Activated naive CD4-positive, alpha-beta T cell (primary cell): ENCODE measurements at places on chromosomes 12 and 14.

DNA sequence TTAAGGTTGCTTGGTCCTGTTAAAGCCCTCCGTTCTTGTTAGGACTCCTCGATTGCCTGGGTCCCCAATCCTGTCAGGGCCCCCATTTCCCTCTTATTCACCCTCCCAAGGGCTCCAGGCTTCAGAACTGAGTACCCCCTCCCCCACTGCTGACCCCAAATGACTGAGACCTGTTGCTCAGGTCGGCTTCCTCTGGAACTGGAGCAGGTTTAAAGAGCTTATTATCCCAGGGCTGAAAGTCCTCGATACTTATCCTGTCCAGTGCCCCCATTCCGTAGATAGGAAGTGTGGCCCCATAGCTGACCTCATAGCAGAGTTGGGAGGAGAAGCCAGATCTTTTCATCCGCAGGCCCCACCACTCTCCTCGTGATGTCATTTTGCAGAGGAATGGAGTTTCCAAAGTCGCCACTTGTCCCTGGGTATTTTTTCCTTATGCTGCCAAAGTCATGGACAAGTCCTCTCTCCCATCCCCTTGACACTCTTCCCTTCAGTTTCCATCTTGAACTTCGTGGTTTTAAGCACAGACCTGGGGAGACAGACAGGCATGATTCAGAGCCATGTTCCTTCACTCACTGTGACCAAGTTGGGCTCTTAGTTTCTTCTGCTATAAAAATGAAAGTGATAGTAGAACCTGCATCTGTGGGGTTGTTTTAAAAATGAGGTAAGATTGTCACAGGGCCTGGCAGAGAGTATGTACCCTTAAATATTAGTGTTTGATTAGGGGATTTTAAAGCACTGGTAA, 1.2 kb downstream of the USP30 start:
- no peak for DNase-seq

DNA sequence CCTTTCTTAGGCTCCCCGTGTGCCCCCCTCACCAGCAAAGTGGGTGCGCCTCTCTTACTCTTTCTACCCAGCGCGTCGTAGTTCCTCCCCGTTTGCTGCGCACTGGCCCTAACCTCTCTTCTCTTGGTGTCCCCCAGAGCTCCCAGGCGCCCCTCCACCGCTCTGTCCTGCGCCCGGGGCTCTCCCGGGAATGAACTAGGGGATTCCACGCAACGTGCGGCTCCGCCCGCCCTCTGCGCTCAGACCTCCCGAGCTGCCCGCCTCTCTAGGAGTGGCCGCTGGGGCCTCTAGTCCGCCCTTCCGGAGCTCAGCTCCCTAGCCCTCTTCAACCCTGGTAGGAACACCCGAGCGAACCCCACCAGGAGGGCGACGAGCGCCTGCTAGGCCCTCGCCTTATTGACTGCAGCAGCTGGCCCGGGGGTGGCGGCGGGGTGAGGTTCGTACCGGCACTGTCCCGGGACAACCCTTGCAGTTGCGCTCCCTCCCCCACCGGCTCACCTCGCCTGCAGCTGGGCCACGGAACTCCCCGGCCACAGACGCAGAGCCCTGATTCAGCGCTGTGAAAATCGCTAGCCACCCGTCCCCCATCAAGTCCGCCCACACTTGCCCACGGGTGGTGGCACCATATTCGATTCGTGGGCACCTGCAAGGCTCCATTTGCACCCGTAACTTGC, 1.3 kb downstream of the TMEM233 start:
- no peak for DNase-seq

GRCh38 chr14:64880221-64881121, 764 bp upstream of the SPTB start:
- peak; percentile 13 for DNase-seq

DNA sequence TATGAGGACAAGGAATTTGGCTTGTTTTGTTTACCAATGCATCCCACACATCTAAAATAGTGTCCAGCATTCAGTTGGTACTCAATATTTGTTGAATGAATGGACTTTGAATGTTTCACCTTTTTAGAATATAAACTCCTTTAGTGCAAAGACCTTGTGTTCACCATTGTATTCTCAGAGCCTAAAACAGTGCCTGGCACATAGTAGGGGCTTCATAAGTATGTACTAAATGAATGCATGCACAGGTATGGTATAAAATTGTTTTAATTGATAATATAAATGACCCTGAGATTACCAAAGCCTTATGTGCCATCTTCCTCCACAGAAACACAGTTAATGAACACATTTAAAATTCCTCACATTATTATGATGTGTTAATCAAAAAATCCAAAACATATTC, 5.0 kb upstream of the NFYB start:
- DNase-seq = no peak

DNA sequence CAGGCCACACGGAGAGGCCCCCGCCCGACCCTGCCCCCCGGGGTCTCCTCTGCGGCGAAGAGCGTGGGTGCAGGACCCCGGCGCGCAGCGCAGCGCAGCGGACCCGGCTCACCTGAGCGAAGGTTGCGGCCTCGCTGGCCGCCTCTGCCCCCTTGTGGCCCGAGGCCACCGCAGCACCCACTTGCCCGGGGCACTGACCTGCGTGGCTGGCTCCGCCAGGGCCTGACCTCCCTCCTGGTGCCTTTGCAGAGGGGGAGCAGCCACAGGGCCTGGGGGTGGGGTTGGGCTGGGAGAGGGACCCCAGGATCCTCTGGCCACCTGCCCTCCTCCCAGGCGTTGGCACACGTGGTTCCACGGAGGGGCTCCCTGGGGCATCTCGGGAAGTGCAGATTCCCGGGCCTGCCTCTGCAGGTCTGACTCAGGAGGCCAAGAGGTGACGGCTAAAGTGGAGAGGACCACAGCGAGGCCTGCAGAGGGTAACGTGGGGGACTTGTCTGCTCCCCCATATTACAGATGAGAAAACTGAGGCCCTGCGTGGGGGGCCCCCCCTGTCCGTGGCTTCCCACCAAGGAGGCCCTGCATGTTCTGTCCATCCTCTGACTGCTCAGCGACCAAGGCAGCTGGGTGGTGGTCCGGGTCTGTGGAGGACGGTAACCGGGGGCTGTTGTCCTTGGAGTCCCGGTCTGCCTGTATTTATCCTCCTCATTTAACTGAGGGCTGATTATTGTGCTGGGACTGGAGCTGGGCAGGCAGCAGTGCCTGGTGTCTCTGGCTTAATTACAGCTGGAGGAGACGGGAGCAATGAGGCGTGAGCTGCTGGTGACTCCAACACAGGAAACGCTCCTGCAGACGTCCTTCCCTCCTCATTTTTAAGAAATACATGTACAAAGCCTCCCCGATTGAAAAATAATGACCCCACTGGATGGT, 67.9 kb upstream of the BEGAIN start:
- DNase-seq = no peak
